ENCODE measurements at places on chromosomes 6 and 20.

- no peak for DNase-seq
These were observed 67.4 kb downstream of the IGF2R start for GRCh38 chr6:160036331-160036695.

- no peak for DNase-seq
These were observed 41.9 kb downstream of the KCTD20 start for GRCh38 chr6:36484736-36485135.

- no peak for DNase-seq
These were observed 540.2 kb downstream of the PRKN start for GRCh38 chr6:162187168-162187935.

DNA sequence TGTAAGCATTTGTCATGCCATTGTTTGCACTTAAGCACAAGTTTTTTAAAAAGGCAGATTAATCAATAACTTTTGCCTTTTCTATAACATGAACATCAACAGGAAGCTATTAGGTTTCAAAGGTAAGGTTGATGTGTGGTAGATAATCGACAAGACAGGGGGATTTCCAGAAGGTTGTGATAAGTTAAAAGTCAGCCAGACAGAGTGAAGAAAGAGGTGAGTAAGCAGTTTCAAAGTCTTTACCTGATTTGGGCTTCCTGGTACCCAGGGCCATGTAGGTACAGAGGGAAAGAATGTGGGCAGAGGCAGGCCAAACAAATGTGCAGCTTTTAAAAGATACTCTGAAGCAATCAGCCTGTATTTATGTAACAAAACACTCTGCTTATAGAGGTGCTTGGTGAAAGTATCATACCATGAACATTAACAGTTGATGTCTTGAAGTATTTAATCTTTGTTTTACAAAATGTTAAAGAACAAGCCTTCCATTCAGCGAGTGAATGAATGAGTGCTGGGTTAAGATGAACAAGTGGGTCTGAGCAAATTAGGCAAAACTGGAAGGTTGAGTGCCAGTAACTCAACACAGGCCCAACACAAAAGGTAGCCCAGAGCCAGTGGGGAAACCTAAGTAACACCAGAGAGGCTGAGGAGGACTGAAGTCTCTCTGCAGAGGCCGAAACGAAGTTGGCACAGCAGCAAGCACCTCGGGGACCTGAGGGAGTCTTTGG lies 60.2 kb downstream of the LRRC1 start:
- no peak for DNase-seq

GRCh38 chr6:152697634-152698033 lies at the start of gene MYCT1:
Gene MYCT1, plus strand, starts transcription at chr6:152697897. Its CDS starts 6 bp downstream, at chr6:152697903.
- DNase-seq: no peak

DNA sequence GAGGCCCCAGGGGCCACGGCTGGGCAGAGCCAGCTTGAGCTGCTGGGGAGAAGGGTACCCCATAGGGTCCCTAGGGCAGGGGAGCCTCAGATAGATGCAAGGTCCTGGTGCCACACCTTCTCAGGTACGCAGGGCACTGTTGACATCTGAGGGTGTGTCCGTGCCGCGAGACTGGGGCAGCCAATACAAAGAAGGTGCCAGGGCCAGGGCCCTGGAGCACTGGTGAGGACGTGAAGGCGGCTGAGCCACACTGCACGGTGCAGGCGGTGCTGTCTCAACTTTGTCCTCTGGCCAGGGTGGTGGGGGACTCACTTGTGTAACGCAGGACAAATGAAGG lies 649 bp upstream of the LRRC73 start:
- no peak for DNase-seq

GRCh38 chr6:140669321-140669720 lies 1294.9 kb upstream of the CITED2 start:
- DNase-seq: no peak

DNA sequence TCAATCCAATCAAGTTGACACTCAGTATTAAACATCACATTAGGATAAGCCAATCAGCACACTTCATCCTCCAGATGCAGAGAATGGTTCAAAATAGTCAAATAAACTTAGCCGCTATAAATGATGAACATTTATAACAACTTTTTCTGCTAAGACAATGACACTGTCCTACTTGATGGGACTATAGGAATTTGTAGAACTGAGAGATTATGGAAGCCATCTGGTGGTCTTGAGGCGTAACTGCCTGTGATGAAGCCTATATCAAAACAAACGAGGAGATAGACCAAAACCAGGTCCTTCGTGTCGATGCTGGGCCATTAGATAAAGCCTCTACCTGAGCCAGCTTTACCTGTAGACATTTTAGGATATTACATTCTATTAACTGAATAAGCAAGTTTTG lies 631.1 kb downstream of the COL12A1 start:
- peak; percentile 24 for DNase-seq

- DNase-seq: no peak
These were observed 229.1 kb upstream of the FLRT3 start for GRCh38 chr20:14566505-14566904.

DNA sequence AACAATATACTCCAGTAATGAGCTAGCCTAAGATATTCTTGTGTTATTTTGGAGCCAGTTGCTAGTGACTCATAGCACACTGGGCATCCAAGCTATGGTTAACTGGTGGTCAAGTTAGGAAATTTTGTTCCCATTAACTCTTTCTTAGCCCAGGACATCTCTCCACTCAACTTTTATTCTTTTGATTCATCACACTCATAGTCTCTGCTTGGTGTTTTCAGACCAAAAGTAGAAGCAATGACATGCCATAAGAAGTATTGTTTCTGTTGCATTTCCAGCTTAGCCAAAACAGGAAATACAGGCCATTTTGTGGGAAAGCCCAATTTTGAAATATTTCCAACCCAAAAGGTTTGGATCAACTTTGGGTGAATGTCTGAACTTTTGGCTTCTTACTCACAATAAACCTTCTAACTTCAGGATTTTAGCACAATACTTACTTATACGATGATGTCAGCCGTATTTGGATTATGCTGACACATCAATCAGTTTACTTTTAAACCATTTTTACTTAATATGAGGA lies 31.6 kb upstream of the CCN2 start:
- peak; percentile 75 for DNase-seq

DNA sequence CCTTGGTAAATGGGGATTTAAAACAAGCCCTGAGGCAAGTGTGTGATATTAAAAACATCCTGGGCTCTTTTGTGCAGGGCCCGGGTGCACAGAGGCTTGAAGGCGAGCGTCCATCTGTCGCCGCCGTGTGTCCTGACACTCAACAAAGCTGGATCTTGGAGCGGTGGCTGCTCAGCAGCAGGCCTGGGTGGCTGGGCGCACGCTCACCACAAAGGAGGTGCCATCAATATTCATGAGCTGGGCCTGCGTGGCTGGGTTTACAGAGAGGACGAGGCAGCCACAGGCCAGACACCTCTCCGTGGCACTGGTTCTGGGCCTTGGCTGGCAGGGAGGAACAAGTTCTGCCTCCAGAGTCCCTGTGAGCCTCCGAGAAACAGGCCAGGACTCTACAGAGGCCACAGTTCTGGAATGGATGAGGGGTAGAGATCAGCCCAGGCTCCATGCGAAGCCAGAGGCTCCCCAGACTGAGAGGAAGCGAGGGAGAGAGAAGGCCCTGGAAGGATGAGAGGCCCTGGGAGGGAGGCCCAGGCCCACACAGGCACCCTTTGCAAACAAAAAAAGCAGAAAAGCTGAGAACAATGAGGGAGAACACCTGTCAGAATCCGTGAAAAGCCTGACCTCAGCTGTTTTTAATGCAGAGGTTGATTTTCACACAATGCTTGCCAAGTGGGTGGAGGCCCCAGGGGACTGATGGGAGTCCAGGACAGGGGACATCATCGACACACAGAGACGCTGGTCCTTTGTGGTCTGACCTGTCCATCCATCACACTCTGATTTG lies 21.9 kb downstream of the BHLHE23 start:
- DNase-seq: no peak

- no peak for DNase-seq
These were observed 65.7 kb upstream of the PTPRK start for GRCh38 chr6:128586095-128586494.

- no peak for DNase-seq
These were observed 5.8 kb upstream of the HMGCLL1 start for GRCh38 chr6:55584654-55585354.

- DNase-seq: no peak
These were observed 609.3 kb downstream of the COL12A1 start for GRCh38 chr6:74596588-74596987.

DNA sequence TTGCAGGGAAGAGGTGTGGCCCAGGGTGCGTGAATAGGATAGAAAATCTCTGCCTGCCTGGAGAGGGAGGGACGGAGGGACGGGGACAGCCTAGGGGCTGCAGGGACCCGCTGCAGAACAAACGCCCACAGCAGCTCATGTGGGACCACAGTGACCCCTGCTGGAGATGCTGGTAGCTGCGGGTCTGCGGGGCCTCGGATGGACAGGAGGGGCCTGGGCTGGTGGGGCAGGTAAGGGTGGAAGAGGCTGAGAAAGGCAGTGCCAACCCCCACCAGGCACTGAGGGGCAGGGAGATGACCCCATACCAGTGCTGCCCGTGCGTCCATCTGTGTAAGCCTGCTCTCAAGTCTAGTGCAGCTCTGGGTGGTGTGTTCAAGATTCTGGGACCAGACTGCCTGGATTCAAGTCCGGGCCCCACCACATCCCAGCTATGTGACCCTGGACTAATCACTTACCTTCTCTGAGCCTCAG lies 39.4 kb downstream of the KIAA1755 start:
- DNase-seq: peak; percentile 35

GRCh38 chr20:24862186-24862585 lies 86.9 kb upstream of the CST7 start:
- DNase-seq: no peak

GRCh38 chr6:144855375-144855774 lies 570.2 kb downstream of the UTRN start:
- DNase-seq: no peak

DNA sequence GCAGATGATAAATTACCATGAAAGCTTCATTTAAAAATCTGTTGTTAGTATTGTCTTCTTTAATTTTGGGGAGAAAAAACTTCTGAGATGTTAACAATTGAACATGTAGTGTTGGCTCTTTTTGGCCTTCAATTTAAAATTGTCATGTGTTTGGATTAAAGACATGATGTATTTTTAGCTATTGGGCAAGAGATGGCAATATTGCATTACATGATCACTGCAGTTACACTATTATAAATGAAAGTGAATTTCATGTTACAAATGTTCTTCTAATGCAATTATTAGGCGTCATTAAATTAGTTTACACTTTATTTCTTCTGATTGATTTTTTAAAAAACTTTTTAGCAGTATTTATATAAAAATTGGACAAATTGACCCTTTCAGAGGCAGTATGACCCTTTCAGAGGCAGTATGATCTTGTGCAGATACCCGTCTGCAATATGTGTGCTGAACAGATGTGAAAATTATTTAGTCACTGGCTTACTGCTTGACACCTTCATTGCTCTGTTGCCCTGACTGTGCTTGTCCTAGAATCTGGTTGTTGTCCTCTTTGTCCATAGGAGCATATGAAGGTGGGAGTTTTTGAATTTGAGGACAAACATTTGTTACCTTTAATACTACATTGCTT lies 25.8 kb downstream of the CDKAL1 start:
- DNase-seq: no peak

DNA sequence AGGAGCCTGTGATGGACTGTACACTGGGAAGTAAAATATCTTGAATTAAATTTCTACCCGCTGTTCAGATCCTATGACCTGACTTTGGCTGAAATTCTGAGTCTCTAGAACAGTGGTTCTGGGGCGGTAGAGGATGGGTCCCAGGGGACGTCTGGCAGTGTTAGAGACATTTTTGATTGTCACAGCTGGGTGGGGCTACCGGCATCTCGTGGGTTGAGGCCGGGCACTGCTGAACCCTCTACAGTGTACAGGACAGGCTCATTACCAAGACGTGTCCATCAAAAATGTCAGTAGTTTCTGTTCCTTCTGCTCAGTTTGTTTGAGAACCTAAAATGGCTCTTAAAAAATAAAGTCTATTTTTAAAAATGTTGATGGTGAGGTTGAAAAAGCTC lies 11.5 kb upstream of the RPS6KA2 start:
- DNase-seq: no peak

- DNase-seq: peak; percentile 84
These were observed 12.6 kb downstream of the DYNLT1 start for GRCh38 chr6:158631678-158632537.

DNA sequence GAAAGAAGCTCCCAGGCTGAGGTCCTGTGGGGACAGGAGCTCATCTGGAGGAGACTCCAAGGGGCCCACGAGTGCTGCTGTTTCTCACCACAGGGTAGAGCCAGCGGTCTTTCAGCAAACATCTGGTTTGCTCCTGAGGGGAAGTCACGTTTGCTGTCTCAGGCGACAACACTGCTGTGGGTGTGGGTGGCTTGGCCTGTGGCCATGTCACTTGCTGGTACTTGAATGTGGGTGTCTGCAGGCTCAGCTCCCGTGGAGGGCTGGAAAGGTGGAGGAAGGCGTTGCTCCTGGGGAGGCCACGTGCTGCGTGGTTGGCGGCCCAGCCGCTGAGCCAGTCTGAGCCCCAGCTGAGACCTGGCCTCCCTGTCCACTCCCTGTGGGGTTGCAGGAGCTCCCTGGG lies 52.8 kb upstream of the MPC1 start:
- no peak for DNase-seq

DNA sequence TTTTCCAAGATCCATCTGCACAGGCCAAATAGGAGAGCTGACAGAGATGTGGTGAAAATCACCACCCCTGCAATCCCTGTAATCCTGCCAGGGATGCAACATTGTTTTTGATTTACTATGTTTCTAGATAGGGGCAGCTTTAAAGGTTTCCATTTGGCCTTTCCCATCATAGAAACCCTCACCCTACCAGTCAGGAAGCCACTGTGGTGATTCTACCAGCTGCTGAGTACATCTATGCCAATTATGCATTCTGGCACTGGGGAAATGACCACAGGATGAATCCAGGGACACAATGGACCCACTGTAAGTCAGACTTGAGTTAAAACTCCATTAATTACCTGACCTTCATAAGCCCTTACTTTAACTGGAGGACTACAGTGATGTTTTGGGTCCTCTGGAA lies 130.4 kb downstream of the TNFRSF21 start:
- no peak for DNase-seq

- no peak for DNase-seq
These were observed 65.0 kb upstream of the MOCS1 start for GRCh38 chr6:39999006-39999867.

Data from HFFc6 (cell line).